ENCODE measurements at places on chromosomes 6 and 20. TPM values are rescaled to one million over a fixed set of nuclear protein-coding genes. Genes with fewer than 3 reads are reported as not detected.

Gene KCNG1
- total RNA-seq: 5.5 TPM

Gene BPI
- total RNA-seq: not detected

Gene LY6G6F
- not detected for total RNA-seq

Gene PDYN
- total RNA-seq: not detected

Gene FAM135A
- 12.3 TPM for total RNA-seq

Gene ULBP2
- 1.5 TPM for total RNA-seq

Data from subcutaneous preadipocyte (primary cell).